ENCODE measurements at places on chromosomes 13 and 19.

- DNase-seq, result no peak
These were observed 2521.1 kb downstream of the PCDH9 start for GRCh38 chr13:64709079-64709478.

GRCh38 chr19:13010038-13010991 is 15.0 kb downstream of the NFIX start:
- no peak for DNase-seq

DNA sequence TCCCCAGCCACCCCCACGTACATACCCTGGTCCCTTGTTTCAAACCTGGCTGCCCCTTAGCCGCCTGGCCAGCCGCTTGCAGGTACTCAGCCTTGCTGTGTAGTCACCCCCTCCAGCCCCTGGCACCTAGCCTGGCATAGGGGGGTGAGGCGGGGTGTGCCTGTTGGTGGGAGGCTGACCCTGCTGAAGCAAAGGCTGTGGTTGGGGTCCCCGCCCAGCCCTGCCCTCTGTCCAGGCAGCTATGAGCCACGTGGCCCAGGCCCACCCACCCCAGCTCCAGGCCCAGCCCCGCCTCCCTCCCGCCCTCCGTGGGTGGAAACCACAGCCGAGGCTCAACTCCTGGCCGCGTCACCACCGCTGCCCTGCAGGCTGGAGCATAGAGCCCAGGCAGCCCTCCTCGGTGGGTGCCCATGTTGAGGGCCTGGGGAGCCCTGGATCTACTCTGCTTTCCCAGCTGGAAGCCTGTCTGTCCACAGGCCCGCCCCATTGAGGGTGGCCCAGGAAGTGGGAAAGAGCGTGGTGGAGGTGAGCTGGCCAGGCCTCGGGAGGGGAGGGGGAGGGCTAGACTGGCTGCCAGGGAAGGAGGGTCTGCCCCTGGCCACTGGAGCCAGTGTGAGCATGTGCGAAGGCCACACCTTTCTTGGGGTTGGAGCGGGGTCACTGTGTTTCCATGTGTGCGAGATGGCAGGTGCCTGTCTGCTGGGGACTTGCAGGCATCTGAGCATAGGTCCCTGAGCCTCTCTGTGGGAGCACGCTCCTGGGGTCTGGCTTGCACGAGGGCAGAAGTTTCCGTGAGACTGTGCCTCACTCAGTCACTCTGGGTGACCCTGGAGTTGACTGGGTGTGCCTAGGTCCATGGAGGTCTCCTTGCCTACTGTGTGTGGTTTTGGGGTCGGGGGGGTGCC is 31.0 kb downstream of the PAK4 start:
- no peak for DNase-seq

- DNase-seq, result no peak
These were observed 458.1 kb upstream of the ARGLU1 start for GRCh38 chr13:107025991-107026390.

- no peak for DNase-seq
These were observed 9.5 kb downstream of the POLR1D start for GRCh38 chr13:27631156-27631555.

DNA sequence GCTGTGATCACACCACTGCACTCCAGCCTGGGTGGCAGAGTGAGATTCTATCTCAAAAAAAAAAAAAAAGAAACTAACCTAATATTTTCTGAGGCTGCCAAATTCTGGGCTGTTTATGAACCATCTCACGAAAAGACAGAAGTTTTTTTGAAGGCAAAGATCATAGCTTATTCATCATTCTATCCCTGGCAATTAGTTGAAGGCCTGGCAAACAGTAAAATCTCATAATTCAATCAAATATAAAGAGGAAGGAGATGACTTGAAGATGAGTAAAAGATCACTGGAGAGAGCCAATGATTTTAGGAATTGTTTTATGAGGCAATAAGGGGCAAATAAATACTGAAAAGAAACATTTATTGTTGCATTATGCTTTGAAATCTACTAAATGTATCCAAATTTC is 216.5 kb downstream of the DCLK1 start:
- no peak for DNase-seq

DNA sequence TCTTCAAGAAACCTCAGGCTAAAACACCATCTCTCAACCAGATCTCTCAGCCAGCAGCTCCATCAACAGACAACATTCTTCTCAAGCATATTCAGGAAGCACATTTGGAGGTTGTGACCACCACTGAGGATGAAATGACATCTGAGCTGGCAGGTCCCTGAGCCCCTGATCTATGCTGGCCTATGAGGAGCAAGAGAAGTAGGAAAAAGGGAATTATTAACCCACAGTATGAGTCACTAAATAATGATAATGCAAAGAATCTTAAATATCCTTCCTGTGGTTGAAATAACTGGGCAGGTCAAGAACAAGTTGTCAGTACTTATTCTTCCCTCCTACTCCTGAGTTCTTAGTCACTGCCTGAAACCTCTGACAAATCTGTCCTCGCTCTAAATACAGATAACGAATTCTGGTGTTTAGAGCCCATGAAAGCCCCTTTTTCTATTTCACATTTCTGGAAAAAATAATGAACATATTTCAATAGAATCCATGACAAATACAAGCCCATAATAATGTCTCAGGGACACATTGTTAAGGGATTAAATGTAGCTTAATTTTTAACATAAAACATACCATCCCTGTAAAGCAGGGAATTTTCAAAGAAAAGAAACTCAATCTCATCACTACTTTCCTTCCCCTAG is 225.8 kb upstream of the IRS2 start:
- peak; percentile 79 for DNase-seq

DNA sequence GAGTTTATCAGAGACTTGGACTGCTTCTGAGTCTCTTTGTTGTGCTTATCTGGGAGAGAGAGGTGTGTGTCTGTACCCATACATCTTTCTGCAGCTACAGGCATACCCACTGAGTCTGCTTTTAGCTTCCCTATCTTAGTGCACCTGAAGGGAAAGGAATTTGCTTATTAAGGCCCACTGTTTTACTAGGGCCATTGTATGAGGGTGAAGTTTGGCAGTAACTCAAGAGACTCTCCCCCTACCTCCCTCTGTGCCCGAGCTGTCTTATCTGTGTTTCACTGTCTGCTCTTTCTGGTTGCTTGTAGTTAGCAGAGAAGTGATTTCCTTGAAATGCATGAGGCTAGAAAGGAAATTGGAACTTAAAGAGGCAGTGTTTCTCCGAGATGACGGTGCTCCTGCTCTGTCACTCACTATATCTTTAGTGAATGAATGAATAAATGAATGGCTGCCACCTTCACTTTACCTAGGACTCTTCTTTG is 678 bp upstream of the CD33 start:
- DNase-seq, result no peak

DNA sequence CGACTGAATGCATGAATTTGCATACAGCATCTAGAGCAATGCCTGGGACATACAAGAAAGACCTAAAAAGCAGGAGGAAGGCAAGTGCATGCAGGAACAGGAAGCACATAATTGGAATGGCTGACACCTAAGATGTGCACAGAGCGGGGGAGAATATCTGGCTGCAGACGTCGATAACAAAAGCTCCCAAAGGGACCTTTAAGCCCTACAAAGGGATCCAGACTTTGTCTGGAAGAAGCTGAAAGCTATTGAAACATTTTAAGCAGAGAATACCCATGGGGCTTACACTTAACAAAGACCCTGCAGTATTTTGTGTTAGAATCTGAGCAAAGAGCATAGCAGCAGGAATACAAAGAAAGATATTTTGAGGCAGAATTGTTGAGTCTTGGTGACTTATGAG is 107.4 kb upstream of the CLDN10 start:
- DNase-seq, result no peak

DNA sequence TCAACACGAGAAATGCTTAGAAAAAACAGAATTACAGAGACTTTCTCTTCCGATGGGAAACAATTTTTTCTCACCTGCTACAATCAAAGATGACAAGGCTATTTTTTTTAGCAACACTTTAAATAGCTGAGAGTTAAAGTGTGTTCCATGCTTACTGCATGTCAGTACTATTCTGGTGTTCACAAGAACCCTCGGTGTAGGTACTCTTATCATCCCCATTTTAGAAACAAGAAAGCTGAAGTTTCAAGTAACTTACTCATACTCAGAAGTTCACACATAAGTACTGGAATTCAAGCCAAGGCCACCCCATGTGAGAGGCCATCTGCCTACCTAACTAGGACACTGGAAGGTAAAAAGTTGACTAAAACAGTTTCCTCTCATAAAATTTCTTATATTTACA is 9.0 kb upstream of the TNFRSF19 start:
- no peak for DNase-seq

- DNase-seq, result no peak
These were observed 38.0 kb downstream of the POSTN start for GRCh38 chr13:37560526-37560925.

GRCh38 chr13:33250609-33251008 is 34.9 kb downstream of the STARD13 start:
- no peak for DNase-seq

Data from AG04450 (cell line).